ENCODE measurements at places on chromosomes 7 and 10. TPM values are rescaled to one million over a fixed set of nuclear protein-coding genes. Genes with fewer than 3 reads are reported as not detected.

GRCh38 chr7:11332186-11332864, 358.7 kb downstream of the PHF14 start:
- H3K27ac ChIP-seq = no peak overlapping the region
- H3K36me3 ChIP-seq = no peaks in the 10 kb centered on the region
- no peak overlapping the region for H3K4me3 ChIP-seq
- DNase-seq = no peak

Gene LIPF
- total RNA-seq = not detected

Gene COL17A1
- not detected for total RNA-seq

DNA sequence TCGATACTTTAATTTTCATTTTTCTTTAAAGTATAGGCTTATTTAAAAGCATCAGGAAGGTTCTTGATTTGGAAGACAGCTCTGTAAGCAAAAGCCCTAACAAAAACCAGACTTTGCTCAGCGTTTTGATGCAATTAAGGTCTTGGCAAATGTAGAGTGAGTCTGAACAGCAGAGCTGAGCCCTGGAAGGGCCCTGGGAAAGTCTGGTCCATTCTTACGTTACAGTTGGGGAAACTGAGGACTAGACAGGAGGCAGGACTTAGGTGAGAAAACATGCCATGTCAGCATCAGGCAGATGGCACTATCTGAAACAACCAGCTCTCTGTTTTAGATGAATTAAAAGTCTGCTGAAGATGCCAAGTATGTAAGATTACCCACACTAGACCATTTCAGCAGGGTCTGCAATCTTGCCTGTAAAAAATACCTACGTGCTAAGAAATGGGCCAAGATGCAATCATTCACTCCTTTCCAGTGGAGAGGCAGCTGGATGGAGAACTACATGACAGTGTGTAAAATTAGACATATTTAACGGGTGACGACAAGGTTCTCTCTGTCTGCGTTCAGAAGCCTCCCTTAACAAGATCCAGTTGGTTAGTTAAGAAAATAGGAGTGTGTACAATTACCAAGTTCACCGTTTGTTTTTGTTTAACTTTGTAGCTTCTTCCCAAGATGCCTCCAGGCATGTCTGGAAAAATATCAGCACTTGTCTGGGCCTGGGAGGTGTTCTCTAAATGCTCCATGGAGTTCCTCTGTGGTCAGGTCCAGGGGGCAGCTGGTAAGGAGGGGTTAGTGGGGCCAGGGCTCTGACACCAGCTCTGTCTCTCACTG, 502.3 kb upstream of the ZMIZ1 start:
- no peaks in the 10 kb centered on the region for H3K27me3 ChIP-seq
- no peak overlapping the region for H3K27ac ChIP-seq
- no peaks in the 10 kb centered on the region for H3K4me1 ChIP-seq
- no peak overlapping the region for H3K4me3 ChIP-seq

Gene CCL24
- total RNA-seq = not detected

DNA sequence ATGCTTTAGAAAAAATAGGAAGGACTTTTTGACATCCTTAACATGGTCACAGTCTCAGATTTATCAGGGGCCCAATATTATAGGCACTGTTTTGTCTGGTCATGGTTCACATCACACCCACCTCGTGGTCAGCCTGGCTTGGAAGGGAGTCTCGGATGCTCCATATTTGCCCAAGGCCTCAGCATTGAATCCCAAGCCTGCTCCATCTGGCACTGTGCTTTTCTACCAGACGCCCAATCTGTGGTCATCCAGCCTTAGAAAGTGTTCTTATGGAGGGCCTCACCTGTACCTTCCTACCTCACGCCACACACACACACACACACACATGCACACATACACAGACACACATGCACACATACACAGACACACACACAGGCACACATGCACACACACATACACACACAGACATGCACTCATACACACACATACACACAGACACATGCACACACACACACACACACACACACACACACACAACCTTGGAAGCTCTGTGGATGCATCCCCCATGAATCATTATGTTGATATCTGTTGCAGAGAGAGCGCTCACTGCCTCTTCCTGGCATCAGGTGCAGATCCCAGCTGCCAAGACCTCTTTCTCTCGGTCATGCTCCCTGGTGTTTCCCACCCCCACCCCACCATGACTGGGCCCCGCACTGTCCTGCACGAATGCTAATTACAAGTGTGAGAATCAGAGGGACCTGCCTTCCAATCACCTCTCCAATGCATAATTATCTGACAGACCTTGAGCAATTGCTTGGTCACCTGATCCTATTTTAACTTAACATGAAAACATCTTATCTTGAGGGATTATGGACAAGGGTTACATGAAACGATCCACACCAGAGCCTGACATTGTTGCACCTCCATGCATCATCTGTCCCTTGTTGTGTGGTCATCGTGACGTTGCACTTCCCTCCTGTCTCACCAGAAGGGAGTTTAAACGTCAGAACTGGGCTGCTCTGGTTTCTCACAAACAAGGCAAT, 122.7 kb upstream of the TMEM72 start:
- no peaks in the 10 kb centered on the region for H3K36me3 ChIP-seq
- H3K4me1 ChIP-seq = no peaks in the 10 kb centered on the region
- no peaks in the 10 kb centered on the region for H3K27me3 ChIP-seq
- H3K4me3 ChIP-seq = no peak overlapping the region
- H3K27ac ChIP-seq = no peak overlapping the region

Gene TMEM176A
- 0.26 TPM for total RNA-seq

GRCh38 chr10:93126483-93127052, 52.9 kb downstream of the CYP26A1 start:
- H3K27me3 ChIP-seq = no peaks in the 10 kb centered on the region
- peaks cover 23% of the 10 kb centered on the region for H3K4me1 ChIP-seq
- no peak overlapping the region for H3K27ac ChIP-seq
- H3K36me3 ChIP-seq = no peaks in the 10 kb centered on the region

Gene GIMAP8
- total RNA-seq = 11.8 TPM

DNA sequence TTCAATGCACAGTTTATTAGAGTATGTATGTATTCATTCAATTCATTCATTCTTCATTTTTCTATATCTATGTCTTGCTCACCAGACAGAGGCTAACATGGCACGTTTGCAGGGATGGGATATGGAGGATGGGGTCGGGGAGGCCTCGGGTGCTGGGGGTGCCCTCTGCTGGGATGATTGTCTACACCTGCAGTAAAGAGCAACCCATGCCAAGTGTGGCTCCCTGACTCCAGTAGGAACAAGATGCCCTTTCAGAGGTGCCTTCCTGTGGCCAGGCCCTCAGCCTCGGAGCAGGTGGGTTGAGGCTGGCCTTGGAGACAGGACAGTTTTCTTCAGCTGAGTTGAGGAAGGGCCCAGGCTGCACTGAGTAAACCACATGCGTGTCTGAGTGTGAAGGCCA, 157.2 kb downstream of the SH2D4B start:
- no peak for DNase-seq
- no peaks in the 10 kb centered on the region for H3K27me3 ChIP-seq
- no peak overlapping the region for H3K27ac ChIP-seq
- no peaks in the 10 kb centered on the region for H3K36me3 ChIP-seq

Gene HOXA4
- 0.11 TPM for total RNA-seq

DNA sequence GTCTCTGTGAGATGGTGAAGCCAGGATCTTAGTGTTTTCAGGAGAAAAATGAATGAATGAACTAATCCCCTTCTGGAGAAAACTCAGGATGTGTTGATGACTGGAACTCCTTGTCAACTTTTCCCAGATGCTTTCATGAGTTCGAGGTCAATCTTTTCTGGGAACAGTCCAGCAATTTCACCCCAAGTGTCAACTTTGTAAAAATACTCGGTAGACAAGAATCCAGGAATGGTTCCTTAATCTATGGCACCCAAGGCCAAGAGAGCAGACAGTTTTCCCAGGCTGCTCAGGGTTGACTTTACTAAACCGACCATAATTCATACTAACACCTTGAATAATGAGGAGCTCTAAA, 31.1 kb upstream of the LYZL1 start:
- H3K27ac ChIP-seq = no peak overlapping the region
- H3K36me3 ChIP-seq = no peaks in the 10 kb centered on the region
- H3K4me3 ChIP-seq = no peak overlapping the region
- H3K4me1 ChIP-seq = no peaks in the 10 kb centered on the region
- DNase-seq = no peak

Gene RPEL1
- not detected for total RNA-seq

- no peaks in the 10 kb centered on the region for H3K27me3 ChIP-seq
- H3K4me3 ChIP-seq = no peak overlapping the region
- H3K36me3 ChIP-seq = no peaks in the 10 kb centered on the region
Observed at GRCh38 chr7:135666846-135667245, 4.5 kb downstream of the STMP1 start.

- H3K27me3 ChIP-seq = peaks cover 3% of the 10 kb centered on the region
- no peak overlapping the region for H3K27ac ChIP-seq
- H3K36me3 ChIP-seq = no peaks in the 10 kb centered on the region
- DNase-seq = no peak
- no peaks in the 10 kb centered on the region for H3K4me1 ChIP-seq
Observed at GRCh38 chr10:100847440-100847839, 65.3 kb upstream of the SLF2 start.

Gene EBLN1
- total RNA-seq = not detected

GRCh38 chr10:30448092-30448491, 14.1 kb downstream of the MAP3K8 start:
- no peaks in the 10 kb centered on the region for H3K4me1 ChIP-seq
- no peak overlapping the region for H3K27ac ChIP-seq
- DNase-seq = no peak
- no peak overlapping the region for H3K4me3 ChIP-seq

DNA sequence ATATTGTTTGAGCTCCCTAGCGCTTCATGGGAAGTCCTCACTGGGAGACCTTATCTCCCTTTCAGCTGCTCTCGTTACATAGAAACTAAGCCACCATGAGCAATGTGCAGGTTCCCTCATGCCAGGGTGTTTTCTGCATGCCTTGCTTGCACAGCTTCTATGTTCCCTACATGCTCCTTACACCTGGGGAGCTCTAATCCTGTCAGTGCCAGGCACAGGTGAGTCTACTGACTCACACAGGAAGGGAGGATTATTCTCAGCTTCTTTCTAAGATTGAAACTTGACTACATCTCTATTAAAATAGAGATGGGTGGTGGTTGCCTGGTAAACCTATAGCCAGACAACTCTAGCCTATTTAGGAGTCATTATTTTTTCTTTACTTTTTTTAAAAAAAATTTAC, 375.7 kb upstream of the CDC14C start:
- H3K36me3 ChIP-seq = no peaks in the 10 kb centered on the region
- no peak for DNase-seq
- no peak overlapping the region for H3K27ac ChIP-seq
- H3K4me1 ChIP-seq = no peaks in the 10 kb centered on the region
- H3K27me3 ChIP-seq = no peaks in the 10 kb centered on the region
- H3K4me3 ChIP-seq = no peak overlapping the region

Gene TAX1BP1
- 80.8 TPM for total RNA-seq

DNA sequence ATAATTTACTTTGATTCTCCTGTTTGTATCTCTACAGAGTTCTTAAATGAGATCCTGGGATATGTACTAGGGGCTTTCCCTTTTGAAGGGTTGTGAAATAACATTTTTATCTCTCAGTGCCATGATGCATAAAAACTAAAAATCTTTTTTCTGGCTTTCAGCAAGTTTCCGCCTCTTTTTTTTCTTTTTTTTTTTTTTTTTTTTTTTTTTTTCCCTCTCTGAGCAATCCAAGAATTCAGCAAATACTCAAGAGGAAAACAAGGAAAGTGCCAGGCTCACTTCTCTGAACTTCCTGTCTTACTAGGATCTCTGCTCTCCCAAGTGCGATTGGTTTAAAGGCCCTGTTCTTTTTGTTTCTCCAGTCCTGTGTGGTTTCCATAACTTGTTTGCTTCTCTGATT, 79.9 kb downstream of the HYCC1 start:
- H3K27ac ChIP-seq = no peak overlapping the region
- no peak overlapping the region for H3K4me3 ChIP-seq
- no peaks in the 10 kb centered on the region for H3K4me1 ChIP-seq
- no peaks in the 10 kb centered on the region for H3K36me3 ChIP-seq
- no peak for DNase-seq

Gene TFR2
- 17.7 TPM for total RNA-seq

DNA sequence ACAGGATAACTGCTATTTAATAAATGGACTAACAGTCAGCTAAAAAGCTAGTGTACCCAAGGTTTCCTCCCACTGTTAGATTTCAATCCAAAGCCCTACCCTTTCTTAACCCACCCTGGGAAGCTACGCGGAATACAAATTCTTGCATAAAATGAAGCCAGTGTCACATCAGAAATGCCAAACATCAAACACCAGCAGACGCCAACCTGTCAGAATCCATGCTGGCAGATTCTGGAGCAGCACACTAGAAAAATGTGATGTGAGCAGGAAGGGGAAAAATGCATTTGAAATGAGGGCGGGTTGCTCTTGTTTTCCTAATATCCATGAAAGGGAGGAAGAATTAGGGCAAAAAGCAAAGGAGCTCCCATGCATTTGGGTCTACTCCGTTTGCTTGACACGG, 16.1 kb upstream of the JCAD start:
- H3K27me3 ChIP-seq = no peaks in the 10 kb centered on the region
- H3K27ac ChIP-seq = no peak overlapping the region
- DNase-seq = no peak
- no peaks in the 10 kb centered on the region for H3K4me1 ChIP-seq
- no peaks in the 10 kb centered on the region for H3K36me3 ChIP-seq

GRCh38 chr7:81937091-81937490, 167.2 kb upstream of the HGF start:
- no peaks in the 10 kb centered on the region for H3K27me3 ChIP-seq
- DNase-seq = no peak
- no peak overlapping the region for H3K4me3 ChIP-seq
- H3K27ac ChIP-seq = no peak overlapping the region
- H3K36me3 ChIP-seq = no peaks in the 10 kb centered on the region

Gene GDI2
- total RNA-seq = 311 TPM
